Dermis blood vessel endothelial cell (primary cell): ENCODE measurements at places on chromosomes 4 and X.

DNA sequence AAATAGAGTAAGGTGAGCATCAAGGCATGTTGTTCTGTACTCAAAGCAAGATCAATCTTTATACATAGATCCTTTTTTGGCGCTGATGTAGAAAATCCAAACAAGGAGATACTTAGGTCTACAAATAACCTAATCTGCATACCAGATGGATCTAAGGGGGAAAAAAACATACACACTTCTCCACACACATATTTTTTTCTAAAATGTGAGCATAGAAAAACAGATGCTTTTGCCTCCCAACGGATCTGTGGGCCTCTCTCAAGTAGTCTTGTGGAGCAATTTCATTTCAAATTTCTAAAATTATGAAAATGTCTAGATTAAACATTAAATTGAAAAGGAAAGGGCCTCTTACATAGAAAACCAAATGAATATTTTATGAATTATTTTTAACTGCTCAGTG, 166.1 kb downstream of the GRIA3 start:
- no peak for DNase-seq

GRCh38 chrX:100830143-100830542, 10.0 kb downstream of the CSTF2 start:
- DNase-seq: no peak

DNA sequence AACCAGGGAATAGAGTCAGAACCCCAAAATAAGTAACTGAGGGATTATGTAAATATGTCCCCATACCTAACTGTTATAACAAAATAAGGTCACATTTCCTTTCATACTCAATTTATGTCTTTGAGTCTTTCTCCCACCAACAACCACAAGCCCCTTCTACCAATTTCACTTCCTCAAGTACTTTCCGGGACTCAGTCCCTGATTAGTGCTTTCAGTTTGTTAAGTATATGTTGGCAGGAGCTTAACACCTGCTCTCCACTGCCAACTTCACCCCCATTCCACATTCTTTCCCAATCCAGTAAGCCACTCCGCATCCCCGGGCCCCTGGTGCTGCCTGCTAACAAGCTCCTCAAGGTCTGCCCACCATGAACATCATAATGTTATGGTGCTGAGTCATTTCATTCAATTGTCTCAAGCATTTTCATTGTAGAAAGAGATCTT, 71.3 kb upstream of the SPRY1 start:
- DNase-seq: peak; percentile 36

DNA sequence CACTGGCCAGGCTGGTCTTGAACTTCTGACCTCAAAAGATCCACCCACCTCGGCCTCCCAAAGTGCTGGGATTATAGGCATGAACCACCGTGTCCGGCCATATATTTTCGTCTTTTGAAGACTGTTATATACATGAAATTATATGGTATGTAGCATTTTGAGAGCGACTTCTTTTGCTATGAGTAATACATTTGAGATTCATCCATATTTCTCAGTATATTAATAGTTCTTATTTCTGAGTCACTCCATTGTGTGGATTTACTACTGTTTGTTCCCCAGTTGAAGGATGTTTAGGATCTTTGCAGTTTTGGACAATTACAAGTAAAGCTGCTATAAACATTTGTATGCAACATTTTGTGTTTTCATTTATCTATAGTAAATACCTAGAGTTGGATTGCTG, 34.9 kb downstream of the GNL3L start:
- DNase-seq: no peak

DNA sequence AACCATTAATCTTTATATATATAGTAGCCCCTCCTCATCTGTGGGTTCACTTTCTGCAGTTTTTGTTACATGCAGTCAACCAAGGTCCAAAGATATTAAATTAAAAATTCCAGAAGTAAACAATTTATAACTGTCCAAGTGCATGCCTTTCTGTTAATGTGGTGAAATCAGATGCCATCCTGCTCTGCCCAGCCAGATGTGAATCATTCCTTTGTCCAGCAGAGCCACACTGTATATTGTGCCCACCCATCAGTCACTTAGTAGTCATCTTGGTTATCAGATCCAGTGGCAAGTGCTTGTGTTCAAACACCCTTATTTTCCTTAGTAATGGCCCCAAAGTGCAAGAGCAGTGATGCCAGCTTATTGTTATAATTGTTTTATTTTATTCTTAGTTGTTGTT, 17.2 kb upstream of the PRDM5 start:
- no peak for DNase-seq

DNA sequence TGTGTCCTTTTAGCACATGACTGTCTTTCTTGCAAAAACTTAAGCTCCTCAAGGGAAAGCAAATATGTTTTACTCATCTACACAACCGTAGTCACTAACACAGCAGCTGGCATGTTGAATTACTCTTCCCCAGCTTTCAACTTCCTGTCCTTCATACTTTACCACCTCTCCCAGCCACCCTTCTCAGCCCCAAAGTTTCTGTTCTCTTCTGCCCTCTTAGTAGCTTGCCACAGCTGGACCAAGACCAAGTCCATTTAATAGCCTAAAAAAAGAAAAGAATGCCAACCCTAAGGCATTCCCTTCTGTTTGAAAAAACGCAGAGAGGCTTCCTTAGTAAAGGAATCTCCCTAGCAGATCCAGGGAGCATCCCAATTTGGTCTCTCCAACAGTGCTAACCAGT, 36.8 kb downstream of the SRPX2 start:
- DNase-seq: no peak

GRCh38 chr4:126738527-126738923, 894.2 kb upstream of the INTU start:
- no peak for DNase-seq

DNA sequence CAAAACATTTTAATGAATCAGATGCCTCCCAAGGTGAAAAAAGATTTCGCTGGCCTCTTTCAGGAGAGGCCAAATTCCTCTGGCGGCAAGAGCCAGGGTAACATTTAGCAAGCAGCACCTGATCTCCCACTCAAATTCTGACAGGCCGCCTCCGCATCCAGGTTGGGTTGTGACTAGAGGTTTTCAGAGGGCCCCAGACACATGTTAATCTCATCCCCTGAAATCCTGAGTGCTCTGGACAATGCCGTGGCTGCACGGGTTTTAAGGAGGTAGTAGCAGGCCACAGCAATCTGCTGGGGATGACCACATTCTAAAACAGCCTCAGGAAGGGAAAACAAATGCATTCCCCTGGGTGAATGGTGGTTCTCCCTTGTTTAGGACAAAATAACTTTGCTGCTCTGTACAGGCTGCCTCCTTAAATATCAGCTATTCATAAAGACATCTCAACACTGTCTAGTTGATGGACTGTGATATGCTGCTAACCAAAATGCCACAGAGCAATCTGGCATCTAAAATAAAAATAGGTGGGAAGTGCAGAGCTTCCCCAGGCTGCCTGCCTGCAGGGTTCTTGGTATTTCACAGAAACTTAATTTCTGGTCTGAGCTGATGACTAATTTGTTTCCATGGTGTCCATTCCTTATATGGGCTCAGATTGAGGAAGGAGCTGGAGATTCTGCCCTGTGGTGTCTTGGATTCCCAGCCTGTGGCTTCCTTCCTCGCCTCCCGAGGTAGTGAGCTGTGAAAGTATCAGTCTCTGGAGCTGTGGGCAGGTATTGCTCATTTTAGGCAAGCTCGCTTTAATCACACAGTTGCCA, 202.0 kb downstream of the DCLK2 start:
- peak; percentile 57 for DNase-seq

GRCh38 chrX:103376118-103376978, at the start of gene BEX3:
Gene BEX3 (plus strand): TSS chrX:103376538. CDS start chrX:103377522, 984 bp downstream.
- peak; percentile 70 for DNase-seq

DNA sequence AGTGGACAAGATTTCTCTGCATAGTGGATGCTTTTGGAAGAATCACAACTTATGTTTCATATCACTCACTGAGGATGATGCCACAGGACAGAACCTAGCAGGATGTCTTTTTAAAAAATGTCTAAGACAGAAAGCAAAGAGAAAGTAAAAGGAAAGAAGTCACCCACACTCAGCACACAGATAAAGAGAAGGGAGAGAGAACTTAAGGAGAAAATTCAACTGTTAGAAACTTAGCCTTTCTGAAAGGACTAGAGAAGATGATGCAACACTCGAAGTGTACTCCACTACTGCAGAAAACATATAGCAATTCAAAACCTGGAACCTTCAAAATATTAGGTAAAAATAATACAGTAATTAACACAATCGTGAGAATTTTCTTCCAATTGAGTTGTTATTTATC, 52.8 kb upstream of the STK26 start:
- no peak for DNase-seq
